AG09309 (cell line): ENCODE measurements at places on chromosomes 13 and 19.

- no peak for DNase-seq
Measured at GRCh38 chr13:29791508-29791907, 58.9 kb downstream of the UBL3 start.

GRCh38 chr13:114015111-114015968, 41.5 kb upstream of the C13orf46 start:
- DNase-seq, result no peak

- DNase-seq, result no peak
Measured at GRCh38 chr13:82720986-82721385, 1161.3 kb downstream of the SLITRK1 start.

GRCh38 chr13:75875450-75875849, 239.3 kb downstream of the LMO7 start:
- no peak for DNase-seq

DNA sequence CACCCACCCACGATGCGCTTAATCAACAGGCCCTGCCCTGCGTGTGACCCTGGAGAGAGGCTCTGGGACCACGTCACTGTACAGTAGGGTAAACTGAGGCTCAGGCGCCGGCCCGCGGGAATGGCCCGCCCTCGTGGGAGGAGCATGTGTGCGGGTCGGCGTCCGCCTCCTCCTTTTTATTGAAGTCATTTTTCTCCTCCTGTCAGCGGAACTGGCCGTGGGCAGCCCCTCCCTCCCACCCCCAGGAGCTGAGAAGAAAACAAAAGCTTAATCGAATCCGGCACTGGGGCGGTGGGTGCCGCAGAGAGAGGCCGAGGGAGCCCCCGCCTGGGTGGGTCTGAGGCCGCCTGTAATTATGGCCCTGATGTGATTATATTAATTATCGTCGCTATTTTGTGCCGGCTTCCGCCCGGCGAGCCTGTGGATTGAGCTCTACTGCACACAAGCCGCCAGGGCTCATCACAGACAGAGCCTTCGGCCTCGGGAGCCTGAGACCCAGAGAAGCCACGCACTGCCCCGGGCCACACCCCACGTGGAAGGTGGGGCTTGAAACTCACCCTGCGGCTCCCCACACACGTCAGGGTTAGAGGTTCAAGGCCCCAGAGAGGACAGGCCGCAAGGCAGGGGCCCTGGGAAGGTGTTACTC, 7.0 kb downstream of the C2CD4C start:
- DNase-seq, result no peak

GRCh38 chr13:50309882-50310594, 294.8 kb downstream of the KCNRG start:
- DNase-seq, result no peak

- no peak for DNase-seq
Measured at GRCh38 chr13:74129500-74130191, 4.6 kb downstream of the KLF12 start.

DNA sequence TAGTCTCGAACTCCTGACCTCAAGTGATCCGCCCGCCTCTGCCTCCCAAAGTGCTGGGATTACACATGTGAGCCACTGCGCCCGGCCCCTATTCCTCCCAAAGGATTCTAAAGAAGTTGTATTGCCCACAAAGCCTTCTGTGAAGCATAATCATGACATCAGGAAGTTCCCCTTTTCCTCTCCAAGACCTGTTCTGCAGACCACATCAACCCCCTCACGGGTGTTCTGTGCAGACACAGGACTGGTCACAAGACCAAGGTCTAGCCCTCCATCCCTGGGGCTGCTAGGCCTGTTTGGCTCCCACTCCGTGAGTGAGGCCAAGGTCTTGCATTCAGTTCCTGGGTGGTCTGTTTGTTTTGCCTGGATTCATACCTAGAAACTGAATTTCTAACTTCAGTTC, 178.1 kb downstream of the FLT1 start:
- DNase-seq, result no peak

DNA sequence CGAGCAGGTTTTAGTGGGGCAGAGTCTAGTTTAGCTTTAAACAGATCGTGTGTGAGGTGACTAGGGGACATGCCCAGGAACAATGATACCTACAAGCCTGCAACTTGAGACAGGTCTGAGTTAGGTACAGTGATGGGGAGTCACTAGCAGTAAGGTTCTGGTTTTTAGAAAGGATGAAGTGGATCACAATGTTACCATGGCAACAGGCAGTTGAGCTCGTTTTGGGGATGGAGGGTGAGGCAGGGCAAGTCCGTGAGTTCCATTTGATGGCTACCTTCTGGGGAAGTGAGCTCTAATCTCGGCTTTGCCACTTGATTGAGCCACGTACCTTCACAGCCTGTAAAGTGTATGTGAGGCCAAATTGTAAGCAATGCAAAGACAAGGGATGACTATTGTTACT, 76.0 kb upstream of the GTF3A start:
- DNase-seq, result no peak

DNA sequence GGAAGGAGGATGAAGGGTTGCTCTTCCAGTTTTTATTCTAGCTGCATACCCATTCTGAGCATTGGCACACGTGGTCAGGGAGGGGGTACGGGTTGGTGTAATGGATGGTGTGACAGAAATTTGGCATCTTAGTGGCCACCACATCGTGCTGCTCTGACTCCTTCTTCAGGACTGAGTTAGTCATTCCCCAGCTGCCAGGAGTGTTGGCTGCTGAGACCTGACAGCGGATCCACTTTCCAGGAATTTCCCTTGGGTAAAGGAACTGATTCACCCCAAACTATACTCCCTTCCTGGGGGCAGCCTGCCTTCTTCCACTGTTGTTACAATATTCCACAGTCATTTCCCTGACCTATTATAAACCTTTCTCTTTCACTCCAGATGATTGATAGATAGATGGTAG, 595.5 kb upstream of the KLHL1 start:
- no peak for DNase-seq
